ENCODE measurements at places on chromosomes 16 and 17.

- DNase-seq, result peak; percentile 55
These were observed at the start of gene MYH11 for GRCh38 chr16:15856901-15857698. TSS of gene MYH11 (minus strand) at chr16:15857028. CDS start at chr16:15838252, 18,776 bp downstream.

- DNase-seq, result no peak
These were observed 71.4 kb downstream of the ABR start for GRCh38 chr17:1108478-1108764.

DNA sequence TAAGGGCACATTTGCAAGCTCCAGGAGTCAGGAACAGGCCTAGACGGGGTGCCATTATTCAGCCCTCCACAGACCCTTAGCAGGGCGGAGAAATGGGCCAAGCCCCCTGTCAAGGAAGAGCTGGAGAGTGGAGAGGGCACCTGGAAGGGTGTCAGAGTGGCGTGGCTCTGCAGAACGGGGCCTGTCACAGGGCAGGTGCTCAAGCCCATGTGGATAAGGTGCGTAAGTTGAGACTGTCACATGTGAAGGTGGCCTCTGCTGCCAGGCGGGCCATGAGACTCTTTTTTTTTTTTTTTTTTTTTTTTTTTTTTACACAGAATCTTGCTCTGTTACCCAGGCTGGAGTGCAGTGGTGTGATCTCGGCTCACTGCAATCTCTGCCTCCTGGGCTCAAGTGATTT lies 12.0 kb upstream of the CRISPLD2 start:
- DNase-seq, result no peak

- DNase-seq, result no peak
These were observed 179.9 kb downstream of the SEC14L1 start for GRCh38 chr17:77320485-77321256.

DNA sequence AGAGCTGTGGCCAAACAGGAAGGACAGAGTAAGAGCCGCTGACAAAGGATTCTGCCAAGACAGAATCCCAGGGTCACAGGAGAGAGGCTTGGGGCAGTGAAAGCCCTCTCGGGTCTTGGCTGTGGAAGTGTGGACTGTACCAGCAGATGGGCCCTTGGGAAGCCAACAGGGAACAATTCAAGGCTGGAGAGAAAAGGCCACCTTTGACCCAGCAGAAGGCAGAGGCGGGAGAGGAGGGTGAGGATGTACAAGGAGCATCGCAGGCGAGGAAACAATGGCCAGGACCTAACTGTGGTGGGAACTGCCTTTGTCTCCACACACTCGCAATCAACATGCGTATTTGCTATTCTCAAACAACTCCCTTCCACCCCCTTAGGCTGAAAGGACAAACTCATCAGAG lies 15.7 kb downstream of the CARHSP1 start:
- no peak for DNase-seq

DNA sequence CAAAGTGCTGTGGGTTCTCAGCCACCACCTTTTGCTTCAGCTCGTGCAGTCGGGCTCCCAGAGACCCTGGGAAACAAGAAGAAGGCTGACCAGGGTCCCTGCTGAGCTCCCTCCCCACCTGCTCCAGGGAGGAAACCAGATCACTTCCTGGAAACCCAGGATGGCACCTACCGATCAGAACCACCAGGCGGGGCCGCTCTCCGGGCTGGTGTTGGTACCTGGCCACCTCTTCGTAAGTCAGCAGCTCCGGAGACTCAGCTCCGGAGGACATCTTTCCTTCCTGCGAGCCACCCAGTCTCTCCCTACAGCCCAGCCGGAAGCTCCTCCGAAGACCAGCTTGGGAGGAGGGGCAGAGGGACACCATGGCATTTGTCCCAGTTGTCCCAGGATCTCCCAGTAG lies 18.9 kb downstream of the MPP3 start:
- DNase-seq, result no peak

DNA sequence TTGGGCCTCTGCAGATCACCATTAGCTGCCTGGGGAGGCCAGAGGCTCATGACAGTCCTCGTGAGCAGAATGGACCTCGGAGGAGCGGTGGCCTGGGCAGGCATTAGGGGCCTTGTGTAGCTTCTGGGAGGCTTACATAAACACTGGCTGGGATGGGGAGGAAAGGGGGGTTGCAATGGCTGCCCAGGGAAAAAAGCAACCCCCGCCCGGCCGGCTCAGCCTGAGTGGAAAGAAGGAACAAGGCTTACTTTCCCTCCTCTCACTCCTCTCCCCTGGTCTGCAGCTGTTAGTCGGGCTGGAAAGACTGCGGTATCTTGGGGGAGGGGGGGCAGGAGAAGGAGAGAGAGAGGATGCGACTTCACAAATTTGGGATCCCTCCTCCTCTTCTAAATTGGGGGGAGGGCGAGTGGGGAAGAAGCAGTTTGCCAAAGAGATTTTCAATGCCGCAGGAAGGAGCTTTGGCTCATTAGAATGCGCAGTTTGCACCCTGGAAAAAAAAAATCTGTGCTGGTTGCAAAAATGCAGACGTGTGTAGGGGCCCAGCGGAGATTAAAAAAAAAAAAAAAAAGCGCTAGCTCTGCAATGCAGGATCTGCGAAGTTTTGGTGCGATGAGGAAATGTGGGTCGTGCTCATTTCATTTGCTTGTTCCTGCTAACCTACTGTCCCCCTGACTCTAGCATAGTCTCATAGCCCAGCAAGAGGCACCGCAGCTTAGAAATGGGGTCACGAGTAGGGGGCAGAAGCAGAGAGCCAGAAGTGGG lies 6.6 kb upstream of the NR1D1 start:
- peak; percentile 70 for DNase-seq

DNA sequence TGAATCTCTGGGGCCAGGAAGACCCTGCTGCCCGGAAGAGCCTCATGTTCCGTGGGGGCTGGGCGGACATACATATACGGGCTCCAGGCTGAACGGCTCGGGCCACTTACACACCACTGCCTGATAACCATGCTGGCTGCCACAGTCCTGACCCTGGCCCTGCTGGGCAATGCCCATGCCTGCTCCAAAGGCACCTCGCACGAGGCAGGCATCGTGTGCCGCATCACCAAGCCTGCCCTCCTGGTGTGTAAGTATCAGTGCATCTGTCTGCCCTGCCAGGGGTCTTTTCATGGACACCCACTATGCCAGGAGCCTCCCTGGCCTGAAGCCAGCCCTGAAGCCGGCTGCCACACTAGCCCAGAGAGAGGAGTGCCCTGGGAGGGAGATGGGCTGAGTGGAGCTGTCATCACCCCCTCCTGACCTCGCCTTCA lies at the start of gene CETP:
CETP (plus strand) TSS at position 100 of the 431 bp plus-strand sequence; CDS start at position 130, 30 bp downstream.
- no peak for DNase-seq

GRCh38 chr17:63295288-63295687 lies 150.8 kb downstream of the CYB561 start:
- DNase-seq, result no peak

- DNase-seq, result no peak
These were observed 6.1 kb downstream of the SSTR5 start for GRCh38 chr16:1078579-1079021.

GRCh38 chr17:50605429-50605828 lies 29.3 kb upstream of the ABCC3 start:
- DNase-seq, result no peak

- DNase-seq, result no peak
These were observed 149.5 kb upstream of the COX10 start for GRCh38 chr17:13919818-13920217.

DNA sequence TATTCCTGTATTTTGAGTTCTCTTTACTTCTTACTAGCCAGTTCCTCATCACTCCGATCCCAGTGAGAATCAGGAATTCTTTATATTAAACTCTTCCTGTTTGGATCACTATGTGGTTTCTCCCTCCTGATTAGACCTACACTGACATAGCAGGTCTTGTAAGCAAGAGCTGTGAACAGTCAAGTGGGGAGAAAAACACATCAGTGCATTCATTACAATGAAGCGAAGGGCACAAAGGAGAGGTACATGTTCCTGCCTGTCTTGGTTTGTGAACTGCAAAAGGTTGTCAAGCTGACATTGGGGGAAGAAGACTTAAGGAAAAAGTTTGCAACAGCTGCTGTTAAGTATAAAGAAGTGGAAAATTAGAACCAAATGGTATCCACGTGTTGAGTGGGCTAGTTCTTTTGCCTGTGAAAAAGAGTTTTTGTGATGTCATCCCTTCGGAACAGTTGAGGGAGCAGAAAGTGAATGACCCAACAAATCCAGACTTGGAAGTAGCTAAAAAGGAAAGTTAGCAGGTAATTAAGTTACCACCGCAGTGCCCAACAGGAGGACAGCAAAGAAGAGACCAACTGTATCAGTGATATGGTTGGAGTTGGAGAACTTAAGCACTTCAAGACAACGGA lies 23.0 kb upstream of the TRIM25 start:
- no peak for DNase-seq

DNA sequence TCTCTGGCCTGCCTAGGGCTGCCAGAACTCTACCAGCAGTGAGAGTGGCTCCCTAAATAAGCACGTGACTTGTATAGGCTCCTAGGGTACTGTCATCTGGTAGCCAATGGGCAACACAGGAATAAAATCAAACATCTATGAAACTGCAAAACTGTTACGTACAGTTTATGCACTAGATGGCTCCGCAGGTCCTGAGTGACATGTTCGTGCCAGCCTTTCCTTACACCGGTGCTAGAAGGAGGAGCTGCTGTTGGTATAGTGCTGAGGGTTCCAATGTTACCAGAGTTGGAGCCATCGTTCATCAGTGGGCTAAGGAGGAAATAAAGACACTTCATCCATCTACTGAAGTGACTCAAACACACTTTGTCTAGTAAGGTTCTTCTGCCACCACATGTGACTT lies 63.2 kb upstream of the TRAP1 start:
- DNase-seq, result no peak

GRCh38 chr17:80856863-80857755 lies 134.5 kb upstream of the CHMP6 start:
- no peak for DNase-seq

DNA sequence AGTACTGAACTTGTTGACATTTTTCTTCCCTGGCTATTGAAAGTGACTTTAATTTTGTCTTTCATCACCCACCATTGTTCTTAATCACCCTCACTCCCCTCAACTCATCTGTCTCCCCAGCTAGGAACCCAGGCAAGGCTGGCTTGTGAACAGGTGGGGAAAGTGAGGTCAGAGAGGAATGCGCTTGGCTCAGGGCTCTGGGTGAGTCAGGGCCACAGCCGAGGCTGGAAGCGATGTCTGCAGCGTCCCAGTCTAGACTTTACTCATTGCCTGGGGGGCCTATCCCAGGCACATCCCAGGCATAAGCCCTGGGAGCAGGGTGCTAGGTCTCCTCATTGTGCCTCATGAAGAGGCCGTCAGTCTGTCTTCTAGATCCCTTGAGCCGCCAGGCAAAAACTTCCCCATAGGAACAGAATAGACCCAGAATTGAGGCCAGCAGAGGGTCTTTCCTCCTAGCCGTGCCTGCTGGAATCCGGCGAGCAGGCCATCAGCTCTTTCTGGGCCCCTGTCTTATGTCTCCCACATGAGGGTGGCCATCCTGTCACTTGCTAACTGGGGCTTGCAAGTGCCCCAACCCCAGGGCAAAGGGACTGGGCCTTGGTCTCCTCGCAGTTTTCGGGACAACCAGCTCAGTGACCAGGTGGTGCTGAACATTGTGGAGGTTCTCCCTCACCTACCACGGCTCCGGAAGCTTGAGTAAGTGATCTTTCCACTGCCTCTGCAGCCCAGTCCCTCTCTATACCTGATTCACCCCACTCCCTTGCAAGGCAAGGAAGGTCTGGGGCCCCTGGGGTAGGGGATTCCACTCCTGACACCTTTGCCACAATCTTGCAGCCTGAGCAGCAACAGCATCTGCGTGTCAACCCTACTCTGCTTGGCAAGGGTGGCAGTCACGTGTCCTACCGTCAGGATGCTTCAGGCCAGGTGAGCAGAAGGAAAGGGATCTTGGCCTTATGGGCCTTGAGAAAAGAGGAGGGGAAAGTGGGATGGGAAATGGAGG lies 40.1 kb downstream of the NLRC5 start:
- no peak for DNase-seq

DNA sequence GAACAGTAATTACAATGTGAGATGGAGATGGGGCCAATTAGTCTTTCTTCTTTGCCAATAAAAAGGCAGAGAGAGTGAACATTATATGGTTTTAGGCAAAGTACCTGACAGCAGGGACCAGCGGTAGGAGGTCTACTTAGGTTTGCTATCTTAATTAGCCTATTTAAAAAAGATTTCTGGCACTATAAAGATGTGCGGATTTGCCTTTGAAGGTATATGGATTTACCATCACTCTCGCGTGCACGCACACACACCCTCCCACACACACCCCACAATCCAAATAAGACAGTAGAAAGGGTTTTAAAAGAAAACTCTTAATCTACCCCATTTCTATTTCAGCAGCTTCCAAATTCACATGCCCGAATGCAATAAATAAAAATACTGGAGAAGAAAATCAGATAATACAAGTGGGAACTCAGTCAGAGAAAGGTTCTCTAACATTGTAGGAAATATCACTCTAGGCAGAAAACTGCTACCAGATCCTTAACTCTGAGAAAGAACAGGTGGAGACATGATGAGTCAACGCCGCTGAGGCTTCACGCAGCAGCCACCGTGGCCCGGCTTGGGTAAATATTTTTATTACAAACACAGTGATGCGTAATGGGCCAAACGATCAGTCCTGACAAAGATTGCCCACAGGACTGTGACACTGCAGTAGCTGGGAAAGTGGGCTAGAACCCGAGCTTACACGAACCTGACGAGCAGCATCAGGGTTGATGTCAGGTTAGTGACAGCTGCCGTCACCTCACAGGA lies 66.6 kb upstream of the AXIN2 start:
- DNase-seq, result peak; percentile 49

GRCh38 chr17:45127207-45127547 lies 5.1 kb downstream of the PLCD3 start:
- DNase-seq, result no peak

- no peak for DNase-seq
These were observed 15.6 kb downstream of the COL1A1 start for GRCh38 chr17:50185631-50186471.

DNA sequence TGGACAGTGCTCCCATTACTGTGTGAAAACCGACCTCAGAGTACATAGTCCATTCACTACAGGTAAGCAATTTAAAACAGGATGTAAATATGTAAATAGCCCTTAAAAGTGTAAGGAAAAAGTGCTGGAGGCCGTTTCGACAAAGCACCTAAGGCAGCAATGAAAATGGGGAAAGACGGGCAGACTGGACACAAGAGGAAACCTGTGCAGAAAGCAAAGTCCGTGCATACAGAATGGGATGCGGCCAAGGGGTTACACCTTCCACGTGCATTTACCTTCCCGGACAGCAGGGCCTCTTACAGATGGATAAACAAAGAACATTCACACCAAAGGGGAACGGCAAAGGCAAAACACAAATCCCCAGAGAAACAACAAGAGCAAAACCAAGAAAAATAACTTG lies 32.0 kb downstream of the LMF1 start:
- no peak for DNase-seq

GRCh38 chr16:64250866-64251265 lies 871.0 kb downstream of the CDH11 start:
- DNase-seq, result no peak

- DNase-seq, result no peak
These were observed 60.4 kb downstream of the STH start for GRCh38 chr17:46059486-46059885.

GRCh38 chr16:55555436-55555835 lies 11.0 kb upstream of the CAPNS2 start:
- DNase-seq, result no peak

Data from right kidney (tissue), 9 donors.